ENCODE measurements at places on chromosomes 6 and 20.
A peak's percentile ranks its signal among the peaks of the same experiment; 100 is the strongest.

DNA sequence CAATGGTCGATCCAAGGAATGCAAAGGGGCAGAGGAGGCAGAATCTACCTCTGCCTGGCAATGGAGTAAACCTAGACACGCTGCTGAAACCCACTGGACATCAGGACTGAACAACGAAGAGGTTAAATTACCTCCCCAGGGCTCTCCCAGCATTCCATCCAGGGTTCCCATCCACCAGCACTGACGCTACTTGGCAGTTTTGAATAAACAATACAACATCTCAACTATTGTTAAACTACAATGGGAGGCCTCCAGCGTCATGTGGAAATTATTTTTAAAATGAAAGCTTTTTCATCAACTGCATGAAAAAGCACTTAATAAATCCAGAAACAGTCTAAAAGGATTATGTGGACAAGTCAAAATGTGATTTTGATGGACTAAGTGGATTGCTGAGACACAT is 96.8 kb upstream of the NHSL1 start:
- DNase-seq, result no peak

DNA sequence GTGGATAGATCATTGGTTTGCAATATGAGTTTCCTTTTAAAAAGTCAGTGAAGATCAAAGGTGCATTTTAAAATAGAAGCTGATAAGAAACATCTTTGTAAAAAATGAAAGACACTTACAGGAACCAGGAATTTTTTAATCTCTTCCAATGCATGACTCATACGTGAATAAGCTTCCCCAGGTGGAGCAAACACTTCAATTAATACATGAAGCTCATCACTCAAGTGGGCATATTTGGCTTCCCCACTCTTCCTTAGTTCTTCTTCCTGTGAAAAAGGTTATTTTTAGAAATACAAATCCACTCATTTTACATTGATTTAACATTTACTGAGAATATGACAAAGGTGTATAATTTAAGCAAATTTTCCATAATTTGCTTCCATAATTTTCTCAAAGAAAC is 308.1 kb downstream of the KHDRBS2 start:
- DNase-seq, result no peak

DNA sequence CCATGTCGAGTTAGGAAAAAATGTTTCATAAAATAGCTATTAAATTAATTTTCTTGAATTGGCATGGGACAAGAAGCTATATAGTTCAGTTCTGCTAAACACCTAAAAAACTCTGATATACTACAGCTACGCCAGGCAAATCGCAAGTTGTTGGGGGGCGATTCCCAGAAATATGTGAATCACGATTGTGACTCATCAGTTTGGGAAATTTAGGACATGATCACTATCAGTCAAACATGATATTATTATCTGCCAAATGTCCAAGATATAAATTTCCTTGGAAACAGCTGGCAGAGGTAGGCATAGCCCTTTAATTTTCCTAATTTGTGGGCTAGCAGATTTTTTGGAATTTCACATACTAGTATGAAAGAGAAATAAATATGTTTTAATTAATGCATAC is 123.6 kb downstream of the ATXN1 start:
- DNase-seq, result no peak

DNA sequence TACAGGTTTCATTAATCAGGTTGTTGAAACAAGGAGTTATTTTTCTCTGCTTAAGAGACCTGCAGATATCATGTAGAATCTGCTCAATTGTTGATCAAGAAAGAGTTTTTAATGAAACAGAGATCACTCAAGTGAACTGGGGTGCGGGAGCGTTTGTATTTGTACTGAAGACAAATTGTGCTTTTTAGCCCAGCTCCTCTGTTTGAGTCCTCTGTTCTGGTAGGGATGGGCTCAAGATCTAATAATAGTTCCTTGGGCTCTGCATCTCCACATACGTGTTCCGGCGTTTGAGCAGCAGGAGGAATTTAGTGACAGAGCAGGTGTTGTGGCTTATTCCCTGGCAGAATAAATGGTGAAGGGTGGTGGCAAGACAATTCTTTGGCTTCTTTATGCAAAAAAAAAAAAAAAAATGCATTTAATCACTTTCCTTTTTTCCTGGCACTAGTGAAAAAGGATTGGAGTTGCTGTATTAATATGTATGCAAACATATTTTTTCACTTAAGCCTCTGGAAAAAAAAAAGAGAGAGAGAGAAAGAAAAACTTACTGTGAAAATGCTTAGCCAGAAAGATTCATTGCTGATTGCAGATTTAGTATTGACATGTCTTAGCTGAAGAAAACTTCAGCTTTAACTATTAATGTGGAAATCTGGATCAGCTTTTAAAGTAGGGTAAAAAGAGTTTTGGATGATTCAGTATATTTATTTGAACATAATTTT is 4.0 kb downstream of the CITED2 start:
- DNase-seq, result peak; percentile 35

GRCh38 chr6:35782424-35782823 is 1.6 kb downstream of the CLPSL1 start:
- no peak for DNase-seq

DNA sequence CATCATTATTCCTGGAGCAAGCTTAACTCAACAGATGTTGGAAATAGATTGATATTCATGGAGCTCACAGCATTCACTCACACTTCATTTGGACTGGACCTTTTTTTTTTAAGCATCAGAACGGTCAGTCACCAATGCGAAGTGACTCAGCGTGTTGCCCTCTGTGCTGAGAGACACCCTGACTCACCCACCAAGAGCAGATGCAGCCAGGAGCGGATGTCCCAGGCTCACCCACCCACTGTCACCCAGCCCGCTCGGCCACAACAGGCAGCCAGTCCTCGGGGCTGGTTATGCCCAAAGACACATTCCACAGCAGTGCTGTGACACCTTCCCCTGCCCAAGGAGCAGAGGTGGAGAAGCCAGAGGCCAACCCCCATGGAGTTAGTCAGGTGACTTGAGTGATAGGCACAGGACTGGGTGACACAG is 15.7 kb downstream of the RNASET2 start:
- no peak for DNase-seq

DNA sequence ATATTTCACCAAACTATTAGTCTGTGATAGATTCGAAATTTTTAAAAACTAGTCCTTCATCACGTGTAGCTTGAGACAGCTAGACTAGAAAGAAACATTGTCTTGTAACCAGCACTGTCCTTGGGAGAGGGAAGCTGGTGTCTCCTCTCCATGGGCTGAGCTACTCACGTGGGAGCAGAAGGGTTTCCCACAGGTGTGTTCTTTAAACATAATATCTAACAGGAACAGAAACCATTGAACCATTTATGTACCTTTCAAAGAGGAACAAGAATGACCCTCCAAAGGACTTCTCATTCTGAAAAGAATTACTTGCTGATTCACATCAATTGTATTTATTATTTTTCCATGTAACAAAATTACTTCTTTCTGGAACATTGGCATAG is 72.4 kb upstream of the SYNJ2 start:
- DNase-seq, result no peak

DNA sequence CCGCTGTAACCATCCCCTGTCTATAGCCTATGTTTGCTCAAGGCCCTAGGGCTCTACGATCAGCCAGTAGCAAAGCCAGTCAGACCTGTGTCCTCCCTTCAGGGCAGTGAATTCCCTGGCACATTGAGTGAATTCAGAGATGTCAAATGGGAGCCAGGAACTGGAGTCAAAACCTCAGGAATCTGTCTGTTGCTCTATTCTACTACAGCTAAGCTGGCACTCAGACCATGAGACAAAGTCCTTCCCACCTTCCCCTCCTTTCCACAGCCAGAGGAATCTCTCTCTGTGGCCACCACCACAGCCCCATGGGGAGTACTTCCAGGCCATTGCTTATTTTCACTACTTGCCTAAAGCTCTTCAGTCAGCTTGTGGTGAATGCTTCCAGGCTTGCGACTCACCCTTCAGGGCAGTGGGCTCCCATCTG is 82.0 kb downstream of the PKIB start:
- DNase-seq, result no peak

DNA sequence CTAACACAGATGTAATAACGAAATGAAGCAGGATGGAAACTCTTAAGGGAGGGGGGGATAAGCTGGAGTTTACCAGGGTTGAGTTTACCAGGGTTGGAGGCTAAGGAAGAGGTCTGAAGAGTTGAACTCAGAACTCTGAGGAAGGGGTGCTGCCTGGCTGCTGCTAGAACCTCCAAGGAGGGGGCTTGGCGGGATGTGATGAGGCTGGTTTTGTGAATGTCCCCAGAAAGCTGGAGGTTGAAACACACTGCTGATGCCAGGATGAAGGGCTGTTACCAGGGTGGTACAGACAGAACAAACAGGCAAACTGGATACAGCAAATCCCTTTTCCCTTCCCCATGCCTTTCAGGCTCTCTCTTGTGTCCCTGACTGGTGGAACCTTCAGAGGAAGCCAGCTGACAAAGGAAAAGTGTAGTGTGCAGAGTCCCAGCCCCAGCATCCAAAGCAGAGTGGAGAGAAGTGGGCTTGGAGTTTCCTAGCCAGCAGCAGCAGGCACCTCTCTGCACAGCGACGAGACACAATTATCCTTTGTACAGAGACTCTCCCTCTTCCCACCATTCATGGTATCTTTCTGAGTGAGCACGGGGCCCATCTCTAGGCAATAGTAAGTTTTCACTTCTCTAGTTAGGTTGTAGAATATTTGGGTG is 23.7 kb downstream of the UBE2V1 start:
- no peak for DNase-seq

- DNase-seq, result no peak
Observed at GRCh38 chr6:150196942-150197745, 54.3 kb downstream of the PPP1R14C start.

DNA sequence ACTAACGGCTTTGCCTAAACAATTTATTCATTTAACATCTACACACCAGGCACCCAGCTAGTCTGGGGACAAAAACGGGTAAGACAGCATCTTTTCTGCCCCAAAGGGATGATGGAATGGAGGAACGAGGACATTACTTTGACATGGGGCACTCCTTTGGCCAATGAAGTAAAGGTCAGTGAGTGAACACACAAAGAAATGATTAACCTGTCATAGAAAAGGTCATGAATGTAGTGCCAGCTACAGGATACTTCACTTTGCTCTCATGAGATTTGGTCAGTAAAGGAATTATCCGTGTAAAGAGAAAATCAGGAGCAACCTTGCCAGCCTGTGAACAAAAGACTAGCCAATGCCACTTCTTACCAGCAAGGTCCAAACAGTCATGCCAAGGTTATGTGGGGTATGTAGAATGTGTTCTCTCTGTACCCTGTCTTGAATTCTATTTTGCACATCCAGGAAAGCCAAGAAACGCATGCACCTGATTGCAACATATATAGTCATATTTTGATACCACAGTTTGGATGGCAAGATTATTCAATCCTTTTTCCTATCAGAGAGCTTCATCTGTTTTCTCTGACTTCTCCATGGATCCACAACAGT is 145.3 kb downstream of the GMPR start:
- DNase-seq, result no peak

DNA sequence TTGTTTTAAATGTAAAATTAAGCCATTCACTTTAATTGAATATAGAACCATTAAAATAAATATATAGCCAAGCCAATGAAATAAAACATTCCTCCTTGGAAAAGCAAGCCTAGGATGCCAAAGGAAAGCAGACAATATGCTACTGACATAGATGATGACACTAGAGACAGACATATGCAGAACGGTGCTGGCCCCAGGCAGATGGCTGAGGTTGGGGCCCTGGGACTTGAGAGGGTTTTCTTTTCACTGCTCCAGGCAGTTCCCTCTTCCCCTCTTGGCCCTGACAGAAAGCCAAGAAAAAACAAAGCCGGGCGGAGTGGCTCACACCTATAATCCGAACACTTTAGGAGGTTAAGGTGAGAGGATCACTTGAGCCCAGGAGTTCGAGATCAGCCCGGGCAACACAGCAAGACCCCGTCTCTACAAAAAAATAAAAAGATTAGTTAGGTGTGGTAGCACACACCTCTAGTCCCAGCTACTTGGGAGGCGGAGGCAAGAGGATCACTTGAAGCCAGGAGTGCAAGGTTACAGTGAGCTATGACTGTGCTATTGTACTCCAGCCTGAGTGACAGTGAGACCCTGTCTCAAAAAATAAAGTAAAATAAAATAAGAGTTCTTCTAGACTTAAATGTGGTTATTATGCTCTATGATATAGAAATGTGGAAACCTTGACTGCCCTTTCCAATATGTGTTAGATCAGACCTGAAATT is 31.2 kb downstream of the FASTKD5 start:
- DNase-seq, result no peak

GRCh38 chr6:121593011-121593641 is 157.7 kb downstream of the GJA1 start:
- DNase-seq, result no peak

DNA sequence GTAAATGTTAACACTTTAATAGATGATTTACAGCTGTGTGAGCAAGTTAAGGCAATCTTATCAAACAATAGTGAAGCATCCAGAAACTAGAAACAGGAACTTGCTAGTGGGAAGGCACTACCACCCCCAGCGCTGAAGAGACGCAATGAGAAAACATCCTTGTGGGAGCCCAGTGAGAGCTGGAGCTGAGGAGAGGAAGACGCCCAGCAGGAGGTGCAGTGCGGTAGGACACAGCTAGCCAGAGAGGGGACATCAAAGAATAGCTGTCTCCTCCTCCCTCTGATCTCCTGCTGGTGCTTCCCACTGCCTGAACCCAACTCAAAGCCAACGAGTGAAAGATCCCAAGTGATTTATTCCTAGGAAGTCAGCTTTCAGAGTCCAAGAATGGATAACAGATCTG is 140.3 kb downstream of the COL12A1 start:
- no peak for DNase-seq

DNA sequence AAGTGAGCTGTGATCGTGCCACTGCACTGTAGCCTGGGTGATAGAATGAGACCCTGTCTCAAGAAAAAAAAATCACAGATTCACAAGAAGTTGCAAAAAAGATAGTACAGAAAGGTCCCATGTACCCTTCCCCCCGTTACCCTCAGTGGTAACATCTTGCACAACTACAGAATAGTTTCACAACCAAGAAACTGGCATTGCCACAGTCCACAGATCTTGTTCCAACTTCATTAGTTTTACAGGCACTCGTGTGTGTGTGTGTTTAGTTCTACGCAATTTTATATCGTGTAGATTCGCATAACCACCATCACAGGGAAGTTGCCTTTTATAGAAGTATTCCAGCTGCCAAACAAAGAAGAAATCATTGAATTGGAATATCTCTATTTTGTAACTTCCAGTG is 19.1 kb downstream of the SPATA2 start:
- DNase-seq, result no peak

DNA sequence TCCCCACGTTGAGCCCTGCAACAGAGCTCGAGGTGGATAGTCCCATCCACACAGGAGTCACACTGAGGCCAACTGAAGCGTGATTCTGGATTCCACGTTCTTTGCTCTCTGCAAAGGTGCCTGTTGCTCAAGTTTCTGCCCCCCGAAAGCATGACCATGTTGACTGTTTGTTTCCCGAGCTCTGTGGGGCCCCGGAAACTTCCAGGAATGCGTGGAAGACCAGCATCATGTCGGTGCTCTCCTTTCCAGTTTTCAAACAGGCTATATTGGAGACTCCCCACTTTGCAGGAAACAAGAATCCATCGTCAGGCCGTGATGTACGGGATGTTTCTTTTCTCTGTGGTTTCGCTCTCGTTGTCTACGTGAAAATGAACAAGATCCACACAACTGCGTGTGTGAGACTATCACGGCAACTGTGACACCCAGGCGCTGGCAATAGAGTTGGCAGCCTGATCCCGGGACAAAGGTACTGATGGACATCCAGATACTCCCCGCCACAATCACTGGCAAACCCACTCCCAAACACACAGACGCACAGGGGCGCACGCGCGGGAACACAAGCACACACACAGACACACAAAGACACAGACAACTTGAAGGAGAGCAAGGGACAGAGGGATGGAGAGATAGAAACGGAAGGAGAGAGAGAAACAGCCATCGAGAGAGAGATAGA is 444.6 kb upstream of the DEFB115 start:
- no peak for DNase-seq

GRCh38 chr20:48760403-48760983 is 67.3 kb downstream of the PREX1 start:
- peak; percentile 74 for DNase-seq

GRCh38 chr20:57716202-57716601 is 6.4 kb upstream of the PMEPA1 start:
- no peak for DNase-seq

Measured in upper lobe of left lung (tissue), 6 donors.